ENCODE measurements at places on chromosomes 13 and 19.

DNA sequence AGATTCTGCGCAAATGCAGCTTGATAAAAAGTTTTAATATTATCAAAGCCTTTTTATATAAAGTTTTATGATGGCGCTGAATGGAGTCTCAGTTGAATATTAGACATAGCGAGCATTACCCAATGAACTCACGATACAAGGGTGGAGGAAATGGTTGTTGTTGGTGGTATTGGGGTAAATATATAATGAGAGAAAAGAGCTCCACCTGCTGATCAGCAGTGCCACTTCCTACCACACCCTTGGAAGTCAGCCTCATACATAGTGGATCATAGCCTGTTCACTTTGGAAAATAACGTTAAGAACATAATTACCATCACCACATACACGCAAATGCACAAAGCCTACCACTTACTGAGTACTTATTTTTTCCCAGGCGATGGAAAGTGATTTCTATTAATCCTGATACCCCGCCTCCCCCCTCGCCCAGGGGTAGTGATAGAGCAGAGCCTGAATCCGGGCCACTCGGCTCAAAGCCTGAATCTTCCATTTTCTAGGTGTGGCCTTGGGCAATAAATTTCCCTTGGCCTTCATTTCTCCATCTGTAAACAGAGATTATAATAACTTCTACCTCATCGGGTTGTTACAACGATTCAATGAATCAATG, 358.3 kb downstream of the KLF5 start:
- DNase-seq = no peak

- DNase-seq = no peak
Measured at GRCh38 chr13:21330126-21330861, 128.8 kb downstream of the ZDHHC20 start.

DNA sequence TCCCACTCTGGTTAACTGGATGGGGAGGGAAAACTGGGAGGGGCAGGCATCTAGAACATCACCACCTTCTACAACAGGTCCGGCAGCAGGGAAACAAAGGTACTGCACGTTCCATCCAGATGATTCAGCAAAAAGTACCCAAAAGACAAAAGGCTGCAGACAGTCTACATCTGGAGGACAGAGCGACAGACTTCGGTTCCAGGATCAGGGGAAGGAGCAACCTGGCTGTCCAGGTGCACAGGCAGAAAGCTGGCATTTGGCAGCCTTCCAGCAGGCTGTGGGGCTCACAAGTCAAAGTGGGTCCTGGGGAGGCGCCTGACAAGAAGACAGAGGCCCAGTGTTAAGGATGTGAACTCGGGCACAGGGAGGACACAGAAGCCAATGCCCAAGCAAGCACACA, 202.9 kb downstream of the SUCLA2 start:
- DNase-seq = no peak

DNA sequence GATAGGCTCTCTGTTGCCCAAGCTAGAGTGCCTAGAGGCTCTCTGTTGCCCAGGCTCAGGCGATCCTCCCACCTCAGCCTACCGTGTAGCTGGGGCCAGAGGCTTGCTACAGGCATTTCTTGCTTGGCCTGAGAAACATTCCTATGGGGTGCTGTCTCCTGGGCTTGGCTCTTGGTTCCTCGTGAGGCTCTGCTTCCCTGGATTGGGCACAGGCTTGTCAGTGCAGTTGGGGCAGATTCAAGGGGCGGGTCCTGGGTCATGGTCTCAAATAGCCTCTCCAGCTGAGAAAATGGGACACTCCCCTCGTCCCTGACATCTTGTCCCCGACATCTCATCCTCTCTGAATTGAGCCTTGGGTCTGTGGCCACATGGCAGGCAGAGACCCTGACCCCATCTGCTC, 4.9 kb downstream of the TSSK6 start:
- no peak for DNase-seq

GRCh38 chr19:47022140-47022536, 2.5 kb downstream of the NPAS1 start:
- DNase-seq = no peak

- DNase-seq = no peak
Measured at GRCh38 chr19:43610493-43610892, 1.4 kb upstream of the SRRM5 start.

DNA sequence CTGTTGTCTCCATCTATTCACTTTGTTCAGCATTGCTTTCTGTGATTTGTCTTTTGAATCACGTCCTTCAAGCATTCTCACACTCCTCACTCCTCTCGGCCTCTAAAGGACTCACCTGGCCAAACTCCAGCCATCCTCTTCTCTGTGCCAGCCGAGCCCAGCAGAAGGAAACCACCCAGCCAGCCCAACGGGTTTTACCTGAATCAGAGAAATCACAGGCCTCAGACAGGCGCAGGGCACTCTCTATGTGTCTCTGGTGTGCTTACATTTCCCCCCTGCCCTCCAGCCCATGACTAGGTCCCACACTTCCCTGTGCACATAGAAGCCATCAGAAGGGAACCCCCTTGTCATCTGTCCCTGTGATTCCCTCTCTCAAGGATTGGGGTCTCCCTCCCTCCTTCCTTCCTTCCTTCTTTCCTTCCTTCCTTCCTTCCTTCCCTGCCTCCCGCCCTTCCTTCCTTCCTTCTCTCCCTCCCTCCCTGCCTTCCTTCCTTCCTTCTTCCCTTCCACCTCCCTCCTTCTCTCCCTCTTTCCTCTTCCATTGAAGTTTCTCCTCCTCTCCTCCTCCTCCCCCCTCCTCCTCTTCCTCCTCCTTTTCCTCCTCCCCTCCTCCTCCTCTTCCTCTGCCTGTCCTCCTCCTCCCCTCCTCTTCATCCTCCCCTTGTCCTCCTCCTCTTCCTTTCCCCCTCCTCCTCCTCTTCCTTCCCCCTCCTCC, 8.8 kb upstream of the ZNF541 start:
- DNase-seq = no peak

DNA sequence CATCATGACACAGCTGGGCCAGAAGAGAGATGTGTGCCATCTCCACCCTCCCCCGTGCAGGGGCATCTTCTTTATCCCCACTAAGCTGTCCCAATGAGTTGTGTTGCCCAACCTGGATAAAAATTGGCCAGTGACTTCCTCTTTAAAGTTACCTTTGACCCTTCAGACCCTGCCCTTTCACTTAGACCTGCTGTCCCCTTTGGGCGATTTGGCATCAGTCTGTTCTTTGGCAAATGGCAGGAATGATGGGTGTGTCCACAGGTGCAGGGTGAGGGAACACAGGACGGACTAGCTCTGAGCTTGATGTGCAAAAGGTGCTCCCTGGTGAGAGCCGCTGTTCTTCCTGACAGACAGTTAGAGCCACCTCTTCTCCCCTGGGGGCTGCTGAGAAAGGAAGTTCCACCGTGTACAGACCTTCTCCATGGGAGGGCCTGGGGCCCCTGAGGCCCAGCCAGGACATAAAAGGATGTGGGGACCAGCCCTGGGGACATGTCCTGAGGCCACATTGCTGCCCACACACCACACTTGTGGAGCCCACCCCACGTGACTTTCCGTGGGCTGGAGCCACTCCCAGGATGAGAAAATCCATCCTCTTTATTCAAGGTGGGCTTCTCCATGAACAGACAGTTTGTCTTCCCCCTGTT, 1.7 kb downstream of the CYP4F8 start:
- DNase-seq = no peak

DNA sequence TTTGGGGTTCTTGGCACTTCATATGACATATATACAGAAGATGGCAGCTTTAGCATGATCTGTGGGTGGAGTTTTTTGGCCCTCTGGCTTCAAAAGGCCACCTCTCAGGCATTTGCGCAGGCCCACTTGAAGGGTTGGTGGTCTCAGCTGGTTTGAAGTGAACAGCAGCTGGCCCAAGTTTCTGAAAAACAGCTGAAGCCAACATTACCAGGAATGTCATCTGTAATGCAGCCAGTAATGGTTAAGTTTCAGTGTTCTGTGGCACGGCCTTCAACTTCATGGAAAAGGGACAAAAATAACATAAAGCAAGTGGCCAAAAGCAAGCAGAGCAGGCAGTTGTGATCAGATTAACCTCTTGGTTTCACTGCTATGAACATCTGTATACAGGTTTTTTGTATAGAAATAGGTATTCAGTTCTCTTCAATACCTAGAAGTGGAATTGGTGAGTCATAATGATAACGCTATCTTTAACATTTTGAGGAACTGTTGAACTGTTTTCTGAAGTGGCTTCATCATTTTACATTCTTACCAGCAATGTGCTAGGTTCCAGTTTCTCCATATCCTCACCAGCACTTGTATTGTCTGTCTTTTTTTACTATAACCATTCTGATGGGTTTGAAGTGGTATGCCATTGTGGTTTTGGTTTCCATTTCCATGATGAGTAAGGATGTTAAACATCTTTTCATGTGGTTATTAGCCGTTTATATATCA, 245.4 kb downstream of the SHISA2 start:
- no peak for DNase-seq

- DNase-seq = no peak
Measured at GRCh38 chr13:92716749-92717148, 509.9 kb upstream of the GPC6 start.

DNA sequence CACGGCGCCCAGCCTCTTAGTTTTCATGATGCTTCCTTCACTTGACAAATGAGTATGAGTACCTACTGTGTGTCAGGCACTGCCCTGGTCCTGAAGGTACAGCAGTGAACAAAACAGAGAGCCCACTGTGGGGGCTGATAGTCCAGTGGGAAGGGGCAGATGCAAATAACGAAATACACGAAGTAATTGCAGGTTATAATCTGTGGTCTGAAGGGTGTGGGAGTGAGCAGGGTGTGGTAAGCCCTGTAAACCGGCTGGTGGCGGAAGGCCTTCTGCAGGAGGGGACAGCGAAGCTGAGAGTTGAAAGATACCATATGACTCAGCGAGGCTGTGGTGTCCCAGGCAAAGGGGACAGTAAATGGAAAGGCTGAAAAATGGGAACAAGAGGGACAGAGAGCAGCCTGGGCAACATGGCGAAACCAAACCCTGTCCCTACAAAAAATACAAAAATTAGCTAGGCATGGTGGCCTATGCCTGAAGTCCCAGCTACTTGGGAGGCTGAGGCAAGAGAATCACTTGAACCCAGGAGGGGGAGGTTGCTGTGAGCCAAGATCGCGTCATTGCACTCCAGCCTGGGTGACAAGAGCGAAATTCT, 60.5 kb downstream of the MAP4K1 start:
- peak; percentile 33 for DNase-seq

GRCh38 chr13:97124915-97125809, 97.0 kb upstream of the MBNL2 start:
- DNase-seq = no peak

- no peak for DNase-seq
Measured at GRCh38 chr19:35797663-35798062, 15.0 kb downstream of the PRODH2 start.
